IMR-90 (cell line): ENCODE measurements at places on chromosomes 3 and 15. TPM values are rescaled to one million over a fixed set of nuclear protein-coding genes. Genes with fewer than 3 reads are reported as not detected.

SCN11A gene
- under 0.01 TPM in 1 of 2 replicates, not detected in the other for total RNA-seq

CRBN gene
- 33.9 and 53.9 TPM in 2 replicates for total RNA-seq

TMEM40 gene
- total RNA-seq: not detected in 2 replicates

VILL gene
- 2.3 and 2.5 TPM in 2 replicates for total RNA-seq

COL6A5 gene
- not detected in 2 replicates for total RNA-seq

AGTR1 gene
- total RNA-seq: 2.7 and 3.3 TPM in 2 replicates

ALDH1A3 gene
- 5.0 and 8.6 TPM in 2 replicates for total RNA-seq

ZNF385D gene
- total RNA-seq: 0.18 and 0.28 TPM in 2 replicates

C15orf39 gene
- 1.3 and 1.9 TPM in 2 replicates for total RNA-seq

GOLGA8R gene
- total RNA-seq: 0.72 and 1.1 TPM in 2 replicates
